ENCODE measurements at places on chromosomes 6 and 20. TPM values are rescaled to one million over a fixed set of nuclear protein-coding genes. Genes with fewer than 3 reads are reported as not detected.

GRCh38 chr6:50936277-50936681 is 117.6 kb downstream of the TFAP2B start:
- no peak for DNase-seq

DNA sequence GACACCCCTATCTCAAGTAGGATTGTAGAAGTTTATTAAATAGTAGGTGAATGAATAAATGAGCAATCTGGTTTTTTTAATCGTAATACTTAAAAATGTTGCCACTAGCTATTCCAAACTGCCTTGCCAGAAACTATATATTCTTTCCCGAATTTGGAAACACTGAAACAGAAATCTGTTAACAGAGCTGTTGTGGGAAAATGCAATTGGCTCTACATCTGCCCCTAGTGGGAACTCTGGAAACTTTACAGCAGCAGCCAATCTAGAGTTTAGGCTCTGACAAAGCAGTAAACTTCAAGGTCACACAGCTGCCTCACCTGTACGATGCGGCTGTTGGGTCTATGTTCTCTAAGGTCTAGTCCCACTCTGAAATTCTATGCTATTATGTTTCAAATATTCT is 41.7 kb downstream of the SYNE1 start:
- DNase-seq = no peak

DNA sequence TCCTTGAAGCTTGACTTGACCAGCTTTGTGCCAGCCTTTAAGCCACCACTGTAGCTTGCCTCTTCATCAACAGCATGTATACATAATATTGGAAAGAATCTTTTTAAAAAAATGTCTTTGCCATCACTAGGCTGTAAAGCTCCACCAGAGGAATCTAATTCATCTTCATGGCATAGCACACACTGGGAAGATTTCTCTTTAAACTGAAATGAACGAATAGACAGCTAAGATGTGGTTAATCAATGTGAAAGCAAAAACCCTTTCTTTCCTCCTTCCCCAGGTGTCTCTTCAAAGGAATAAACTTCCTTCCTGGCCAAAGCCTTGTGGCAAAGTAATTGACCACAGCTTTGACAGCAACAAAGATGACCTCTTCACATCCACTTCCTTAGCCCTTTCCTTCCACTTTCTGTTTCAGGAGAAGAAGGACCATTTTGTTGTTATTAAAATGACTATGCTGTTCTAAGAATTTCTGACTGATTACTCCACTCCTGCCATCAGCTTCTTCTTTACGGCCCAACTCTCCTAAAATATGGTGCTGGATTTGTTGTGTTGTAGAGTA is 428.7 kb upstream of the SOX4 start:
- DNase-seq = no peak

DNA sequence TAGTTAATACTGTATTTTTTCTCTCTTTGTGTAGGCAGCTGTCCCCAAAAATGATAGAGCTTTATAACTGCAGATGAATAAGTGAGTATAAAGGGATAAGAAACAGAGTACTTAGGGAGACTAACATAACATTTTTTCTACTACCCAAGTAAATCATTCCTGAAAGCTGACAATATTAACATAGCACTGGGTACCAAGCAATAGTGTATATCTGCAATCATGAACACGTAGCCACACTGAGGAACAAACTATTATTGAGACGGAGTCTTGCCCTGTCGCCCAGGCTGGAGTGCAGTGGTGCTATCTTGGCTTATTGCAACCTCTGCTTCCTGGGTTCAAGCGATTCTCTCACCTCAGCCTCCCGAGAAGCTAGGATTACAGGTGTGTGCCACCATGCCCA is 105.9 kb downstream of the SESN1 start:
- DNase-seq = no peak

GRCh38 chr6:29236060-29236459 is 65.4 kb downstream of the OR2J2 start:
- no peak for DNase-seq

- DNase-seq = no peak
Observed at GRCh38 chr6:79946272-79947190, 822 bp downstream of the ELOVL4 start.

- DNase-seq = no peak
Observed at GRCh38 chr20:23366384-23366783, 4.4 kb downstream of the GZF1 start.

DNA sequence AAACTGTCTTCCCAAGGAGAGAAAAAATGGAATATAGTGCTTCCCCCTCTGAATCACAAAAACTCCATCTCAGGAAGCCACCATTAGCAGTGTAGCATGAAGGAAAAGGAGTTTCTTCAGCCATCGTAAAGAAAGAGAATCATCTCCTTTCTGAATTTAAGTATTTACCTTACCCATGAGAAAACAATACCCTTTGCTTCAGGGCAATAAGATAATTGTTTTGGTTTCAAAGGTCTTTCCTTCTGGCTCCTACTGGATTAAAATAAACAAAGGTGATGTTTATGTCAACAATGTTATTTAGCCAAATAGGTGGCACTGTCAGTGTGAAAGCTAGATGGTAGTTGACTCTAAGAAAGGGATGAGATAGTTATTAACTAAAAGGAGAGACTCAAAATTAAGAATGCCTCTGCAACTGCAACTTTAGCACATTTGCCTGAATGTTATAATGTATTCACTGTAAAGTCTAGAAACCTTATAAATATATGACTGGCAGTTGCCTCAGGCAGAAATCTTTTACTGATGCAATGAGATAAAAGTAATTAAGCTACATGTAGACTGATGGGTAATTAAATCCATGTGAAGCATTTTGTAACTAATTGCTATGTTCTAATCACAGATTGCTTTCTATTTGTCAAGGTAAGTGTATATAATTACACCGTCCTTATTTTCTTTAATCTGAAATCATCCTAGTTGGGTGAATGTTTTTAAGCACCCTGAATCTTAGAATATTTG is 399.0 kb downstream of the CDKAL1 start:
- no peak for DNase-seq

- DNase-seq = no peak
Observed at GRCh38 chr6:81764531-81764930, 12.1 kb upstream of the TENT5A start.

GRCh38 chr6:49634836-49635218 is 1.8 kb downstream of the RHAG start:
- DNase-seq = no peak

DNA sequence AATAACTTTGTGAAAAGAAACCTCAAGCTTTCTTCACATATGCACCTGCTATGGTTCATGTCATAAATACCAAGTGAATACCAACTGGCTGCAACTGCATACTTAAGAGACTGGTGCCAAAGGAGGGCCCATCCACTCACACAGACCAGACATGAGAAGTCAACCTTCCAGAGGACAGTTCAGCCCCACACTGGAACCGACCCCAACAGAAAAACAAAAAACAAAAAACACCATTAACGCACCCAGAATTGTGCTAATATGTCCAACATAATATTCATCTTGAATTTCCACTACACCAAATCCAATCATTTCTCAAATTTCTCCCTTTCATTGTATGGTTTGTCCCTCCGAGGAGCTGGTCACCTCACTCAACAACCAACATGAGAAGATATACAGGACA is 42.8 kb downstream of the CHD6 start:
- DNase-seq = no peak

- no peak for DNase-seq
Observed at GRCh38 chr6:90483116-90483839, 103.6 kb downstream of the MAP3K7 start.

- no peak for DNase-seq
Observed at GRCh38 chr6:90204327-90205056, 92.2 kb downstream of the BACH2 start.

DNA sequence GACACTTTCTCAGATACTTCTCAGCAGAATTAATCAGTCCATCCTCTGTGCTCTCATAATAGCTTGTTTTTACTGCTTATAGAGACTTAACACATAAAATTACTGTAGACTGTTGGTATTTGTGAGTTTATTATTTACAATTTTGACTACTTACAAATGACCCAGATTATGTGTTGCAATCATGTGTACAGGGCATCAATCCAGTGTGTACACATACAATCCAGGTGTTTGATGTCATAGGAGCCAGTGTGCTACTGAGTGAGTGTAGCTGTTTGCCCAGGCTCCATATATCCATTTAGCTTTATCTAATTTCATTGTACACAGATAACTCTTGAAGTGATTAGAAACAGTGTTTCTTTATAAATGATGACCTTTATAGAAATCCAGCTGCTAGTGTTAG is 31.3 kb downstream of the TRMT11 start:
- DNase-seq = no peak

- DNase-seq = no peak
Observed at GRCh38 chr6:15796844-15797243, 134.0 kb upstream of the DTNBP1 start.

DNA sequence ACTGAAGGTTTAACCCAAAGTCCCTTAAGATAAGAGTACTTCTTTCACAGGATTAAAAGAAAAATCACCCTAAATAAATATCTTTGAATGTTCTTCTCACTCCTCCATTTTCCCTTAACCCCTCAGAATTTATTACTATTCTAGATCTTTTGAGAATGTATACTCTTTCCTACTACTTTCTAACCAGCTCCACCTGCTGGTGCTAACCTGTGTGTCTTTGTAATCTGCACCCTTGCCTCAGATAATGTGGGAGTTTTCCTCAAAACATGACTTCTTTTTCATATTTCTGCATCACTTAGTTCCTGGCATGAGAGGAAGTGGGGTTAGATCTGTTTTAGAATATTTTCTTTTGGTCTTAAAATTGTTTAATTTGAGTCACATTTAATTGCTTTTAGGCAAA is 394.2 kb downstream of the BMP2 start:
- DNase-seq = no peak

DNA sequence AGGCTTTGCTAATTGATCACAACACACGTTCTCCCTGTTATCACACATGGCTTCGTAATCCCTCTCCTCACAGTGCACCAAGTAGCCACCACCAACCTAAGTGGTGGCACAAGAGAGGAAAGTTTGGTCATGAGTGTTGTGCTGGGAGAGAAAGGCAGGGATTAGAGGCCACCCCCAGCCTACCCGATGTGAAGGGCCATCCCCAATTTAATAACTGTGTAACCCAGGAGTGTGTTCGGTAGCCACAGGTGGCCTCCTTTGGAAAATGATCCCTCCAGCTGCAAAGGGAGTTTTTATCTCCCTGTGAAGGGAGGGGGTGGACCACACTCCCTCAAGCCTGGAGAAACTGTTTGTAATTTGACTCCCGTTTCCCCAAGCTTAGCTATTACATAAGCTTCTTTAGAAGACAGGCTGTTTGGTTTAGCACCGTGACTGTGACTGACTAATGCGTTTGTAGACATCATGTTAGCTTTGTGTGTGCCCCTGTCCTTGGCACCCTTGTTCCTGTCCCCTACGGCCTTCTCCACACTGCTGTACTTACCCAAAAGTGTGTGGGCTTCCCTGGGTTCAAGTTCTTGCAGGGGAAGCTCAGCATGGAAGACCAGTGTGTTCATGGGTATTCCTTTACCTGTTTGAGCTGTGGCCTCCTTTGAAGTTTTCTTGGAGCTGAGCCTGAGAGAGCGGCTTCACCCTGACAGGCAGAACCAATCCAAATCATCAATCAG is 20.6 kb downstream of the PPP1R16B start:
- DNase-seq = peak; percentile 4

DNA sequence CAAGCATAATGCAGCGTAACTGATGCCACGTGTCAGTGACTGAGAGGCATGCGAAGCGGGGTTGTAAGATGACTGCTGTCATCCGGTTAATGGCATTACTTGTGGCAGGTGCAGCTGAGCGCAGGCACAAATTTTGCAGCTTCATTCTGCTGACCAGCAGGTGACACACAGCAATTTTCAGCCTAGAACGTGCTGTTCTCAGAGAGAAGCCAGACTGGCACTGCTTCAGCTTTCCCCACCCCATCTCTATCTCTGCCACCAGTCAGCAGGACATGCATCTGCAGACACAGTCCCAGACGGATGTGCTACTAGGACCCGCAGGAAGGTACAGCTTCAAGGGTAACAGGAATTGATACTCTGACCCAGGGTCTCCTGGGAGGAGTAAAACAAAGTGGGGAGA is 221.8 kb downstream of the KIF16B start:
- no peak for DNase-seq

DNA sequence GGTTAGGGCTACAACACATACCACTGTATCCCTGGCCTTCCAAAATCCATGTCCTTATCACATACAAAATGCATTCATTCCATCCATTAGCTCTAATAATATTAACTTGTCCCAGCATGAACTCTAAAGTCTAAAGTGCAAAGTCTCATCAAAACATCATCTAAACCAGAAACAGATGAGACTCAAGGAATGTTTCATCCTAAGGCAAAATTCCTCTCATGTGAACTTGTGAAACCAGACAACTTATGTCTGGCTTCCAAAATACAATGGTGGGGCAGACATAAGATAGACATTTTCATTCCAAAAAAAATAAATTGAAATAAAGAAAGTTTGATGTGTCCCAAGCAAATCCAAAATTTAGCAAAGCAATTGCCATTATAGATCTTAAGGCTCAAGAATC is 257.4 kb downstream of the HTR1B start:
- DNase-seq = no peak

DNA sequence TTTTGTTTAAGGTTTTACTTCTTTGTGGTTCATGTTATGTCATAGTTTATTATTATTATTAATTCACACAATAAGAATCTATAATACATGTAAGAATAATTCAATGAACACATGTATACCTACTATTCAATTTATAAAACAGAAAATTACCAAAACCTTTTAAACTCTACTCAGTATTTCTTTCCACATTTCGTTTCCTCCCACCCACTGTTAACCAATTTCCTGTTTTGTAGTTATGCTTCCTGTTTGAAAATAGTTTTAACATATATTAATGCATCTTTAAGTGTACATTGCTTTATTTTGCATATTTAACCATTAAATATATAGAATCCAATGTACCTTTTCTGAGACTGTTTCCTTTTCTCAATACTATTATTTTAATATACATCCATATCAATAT is 397.9 kb upstream of the SPTLC3 start:
- DNase-seq = no peak

DNA sequence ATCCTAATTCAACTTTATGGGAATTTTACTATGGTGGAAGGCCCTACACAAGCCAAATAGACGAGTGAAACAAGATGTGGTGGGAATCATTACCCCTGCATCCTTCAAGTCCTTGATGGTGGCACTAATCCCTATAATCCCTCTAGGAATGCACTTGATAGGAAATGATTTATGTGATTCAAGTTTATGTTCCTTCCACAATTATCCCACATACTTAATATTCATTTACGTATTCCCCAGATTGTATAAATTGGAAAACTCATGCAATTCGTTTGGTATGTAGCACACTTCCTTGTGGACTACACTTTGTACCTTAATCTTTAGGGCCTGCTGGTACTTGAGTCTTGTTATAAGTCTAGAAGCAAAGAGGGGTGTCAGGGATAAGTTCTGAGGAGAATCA is 40.8 kb downstream of the PKIB start:
- no peak for DNase-seq

HTR1E gene
- not detected for polyA plus RNA-seq

ZNF311 gene
- polyA plus RNA-seq = 0.63 TPM

CLDN20 gene
- not detected for polyA plus RNA-seq

CST4 gene
- polyA plus RNA-seq = not detected

RHAG gene
- not detected for polyA plus RNA-seq

HLA-DPB1 gene
- 1.6 TPM for polyA plus RNA-seq

MOCS1 gene
- polyA plus RNA-seq = 6.1 TPM

HLA-DRB1 gene
- not detected for polyA plus RNA-seq

AGER gene
- polyA plus RNA-seq = 2.6 TPM

CYP39A1 gene
- polyA plus RNA-seq = not detected

PHACTR2 gene
- 26.8 TPM for polyA plus RNA-seq

SNAP25 gene
- polyA plus RNA-seq = 5.3 TPM

HAO1 gene
- polyA plus RNA-seq = not detected

CALHM5 gene
- polyA plus RNA-seq = 7.7 TPM
